Adrenal gland (tissue), 19 donors: ENCODE measurements at places on chromosomes 1 and 21. TPM values are rescaled to one million over a fixed set of nuclear protein-coding genes. Genes with fewer than 3 reads are reported as not detected.

Gene DPT
- 12.9 TPM for polyA plus RNA-seq

Gene SLC35E2B
- 11.2 TPM for polyA plus RNA-seq

Gene ZCCHC17
- 31.5 TPM for polyA plus RNA-seq

Gene UBE4B
- polyA plus RNA-seq: 18.7 TPM

Gene GNB1
- polyA plus RNA-seq: 84.8 TPM

Gene ZFP69B
- polyA plus RNA-seq: 0.97 TPM

Gene FCRL6
- polyA plus RNA-seq: 0.26 TPM

Gene SLC5A9
- polyA plus RNA-seq: 0.34 TPM
